ENCODE measurements at places on chromosomes 1 and 21.

GRCh38 chr21:46185716-46186115, 1.5 kb upstream of the SPATC1L start:
- DNase-seq = no peak

GRCh38 chr1:15283526-15283925, 36.5 kb downstream of the FHAD1 start:
- DNase-seq = no peak

- DNase-seq = no peak
These were observed 64.8 kb downstream of the RPE65 start for GRCh38 chr1:68384872-68385411.

- no peak for DNase-seq
These were observed 736 bp downstream of the KCNC4 start for GRCh38 chr1:110210604-110211495.

DNA sequence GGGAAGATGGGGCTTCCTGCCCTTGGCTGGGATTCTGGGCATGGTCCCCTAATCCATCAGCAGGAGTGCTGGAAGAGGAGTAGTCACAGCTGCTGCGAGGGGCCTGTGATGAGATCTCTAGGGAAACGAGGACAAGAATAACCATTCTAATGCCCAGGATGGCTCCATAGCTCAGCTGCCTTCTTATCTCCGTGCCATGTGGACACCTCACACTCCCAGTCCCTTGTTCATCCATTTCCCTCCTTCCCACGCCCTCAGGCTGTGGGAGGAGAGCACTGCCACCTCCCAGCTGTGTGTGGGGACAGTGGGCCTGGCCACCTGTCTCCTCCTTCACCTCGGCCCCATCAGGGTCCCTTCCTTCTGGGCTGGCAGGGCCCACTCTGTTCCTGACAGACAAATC, 16.1 kb upstream of the ETV3 start:
- DNase-seq = no peak

GRCh38 chr1:221148660-221149059, 269.4 kb downstream of the HLX start:
- no peak for DNase-seq

DNA sequence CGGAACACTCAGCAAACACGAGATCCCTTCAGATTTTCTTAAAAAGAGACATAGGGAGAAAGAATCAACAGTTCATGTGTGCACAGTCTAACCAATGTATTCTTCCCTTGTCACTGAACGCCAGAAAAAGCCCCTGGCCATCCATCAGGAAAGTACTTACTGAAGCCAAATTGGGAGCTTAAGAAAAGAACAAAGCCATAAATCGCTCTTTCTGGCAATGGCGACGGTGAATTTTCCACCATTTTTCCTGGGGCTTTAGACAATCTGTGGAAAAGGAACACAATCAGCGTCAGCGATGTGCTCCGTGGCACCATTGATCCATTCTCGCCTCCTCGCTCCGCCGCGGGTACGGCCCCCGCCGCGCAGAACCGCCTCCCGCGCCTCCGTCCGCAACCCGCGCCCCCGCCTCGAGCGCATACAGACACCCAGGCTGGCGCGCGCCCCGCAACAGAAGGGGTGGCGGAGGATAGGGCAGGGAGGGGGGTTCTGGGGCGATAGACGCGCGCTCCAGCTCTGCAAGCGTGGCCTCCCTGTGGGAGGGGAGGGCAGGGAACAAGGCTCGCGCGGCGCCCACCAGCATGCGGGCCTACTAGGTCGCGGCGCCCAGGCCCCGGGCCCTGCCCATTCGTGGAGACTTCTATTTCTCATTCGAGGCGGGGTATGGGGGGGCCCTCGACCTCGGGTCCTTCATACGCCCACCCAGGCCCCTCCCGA, 440 bp downstream of the PIGP start:
- peak; percentile 90 for DNase-seq

DNA sequence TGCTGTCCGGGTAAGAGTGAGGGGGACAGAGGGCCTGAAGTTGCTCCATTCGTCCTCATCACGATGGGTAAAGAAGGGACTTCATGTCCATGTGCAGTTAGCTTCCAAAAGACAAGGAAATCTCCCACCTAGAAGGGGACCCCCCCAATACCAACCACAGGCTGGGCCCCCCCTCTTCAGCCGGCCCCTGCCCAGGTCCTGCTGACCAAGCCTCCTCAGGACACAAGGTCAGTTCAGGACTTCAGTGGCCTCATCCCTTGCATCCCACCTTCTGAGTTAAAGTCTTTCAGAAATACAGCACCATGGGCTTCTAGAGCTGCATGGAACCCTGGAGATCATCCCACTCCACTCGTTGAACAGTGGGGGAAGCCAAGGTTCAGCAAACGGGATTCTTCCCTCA, 115.4 kb upstream of the ERG start:
- no peak for DNase-seq

DNA sequence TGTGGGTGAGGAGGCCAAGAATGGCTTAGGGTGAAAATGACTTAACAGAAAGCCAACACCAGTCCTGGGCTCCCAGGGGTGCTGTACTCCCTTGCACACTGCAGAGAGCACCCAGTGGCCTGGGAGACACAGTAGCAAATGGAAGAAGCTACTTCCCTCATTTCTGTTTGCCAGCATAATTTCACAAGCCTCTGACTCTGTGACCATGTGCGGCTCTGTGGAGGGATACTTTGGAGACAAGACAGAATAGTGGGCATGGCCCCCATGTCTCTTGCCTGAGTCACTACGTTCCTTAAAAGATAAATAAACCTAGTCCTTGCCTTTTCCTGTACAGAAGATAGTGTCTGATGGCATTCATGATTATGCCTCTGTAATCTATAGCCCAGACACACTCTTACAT, 38.1 kb downstream of the TRIM62 start:
- no peak for DNase-seq

DNA sequence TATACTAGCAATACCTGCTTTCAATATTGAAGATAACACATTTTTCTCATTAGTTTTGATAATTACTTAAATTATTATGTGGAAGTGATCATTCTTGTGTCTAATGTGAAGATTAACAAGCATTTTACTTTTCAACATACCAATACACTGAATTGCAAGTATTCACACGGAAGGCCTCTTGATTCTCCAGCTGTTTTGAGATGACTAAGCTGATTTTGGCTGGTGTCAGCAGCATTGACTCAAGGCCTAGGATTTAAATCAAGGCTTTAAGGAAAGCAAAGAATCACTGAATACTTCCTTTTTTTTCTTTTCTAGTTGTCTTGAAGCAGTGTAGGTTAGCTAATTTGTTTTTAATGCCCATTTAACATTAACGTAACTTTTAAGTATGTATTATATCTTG, 373.7 kb downstream of the SRGAP2C start:
- no peak for DNase-seq

DNA sequence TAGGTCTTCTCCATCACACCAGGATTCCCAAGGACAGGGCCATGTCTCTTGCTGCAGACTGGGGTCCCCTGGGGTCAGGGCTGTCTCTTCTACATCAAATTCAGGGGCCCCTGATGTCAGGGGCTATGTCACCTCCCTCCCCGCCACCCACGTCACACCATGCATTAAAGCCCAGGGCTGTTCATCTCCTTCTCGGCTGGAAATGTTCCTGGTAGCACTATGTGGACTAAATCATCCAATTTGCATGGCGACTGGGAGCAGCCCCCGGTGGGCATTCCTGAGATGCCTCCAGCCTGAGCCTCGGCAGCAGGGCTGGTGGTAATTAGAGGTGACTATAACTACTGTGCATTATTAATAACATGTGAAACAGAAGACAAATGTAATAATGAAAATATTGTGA, 151.7 kb upstream of the HMGB4 start:
- no peak for DNase-seq

GRCh38 chr1:18118078-18118477, 10.5 kb downstream of the IGSF21 start:
- DNase-seq = peak; percentile 9

DNA sequence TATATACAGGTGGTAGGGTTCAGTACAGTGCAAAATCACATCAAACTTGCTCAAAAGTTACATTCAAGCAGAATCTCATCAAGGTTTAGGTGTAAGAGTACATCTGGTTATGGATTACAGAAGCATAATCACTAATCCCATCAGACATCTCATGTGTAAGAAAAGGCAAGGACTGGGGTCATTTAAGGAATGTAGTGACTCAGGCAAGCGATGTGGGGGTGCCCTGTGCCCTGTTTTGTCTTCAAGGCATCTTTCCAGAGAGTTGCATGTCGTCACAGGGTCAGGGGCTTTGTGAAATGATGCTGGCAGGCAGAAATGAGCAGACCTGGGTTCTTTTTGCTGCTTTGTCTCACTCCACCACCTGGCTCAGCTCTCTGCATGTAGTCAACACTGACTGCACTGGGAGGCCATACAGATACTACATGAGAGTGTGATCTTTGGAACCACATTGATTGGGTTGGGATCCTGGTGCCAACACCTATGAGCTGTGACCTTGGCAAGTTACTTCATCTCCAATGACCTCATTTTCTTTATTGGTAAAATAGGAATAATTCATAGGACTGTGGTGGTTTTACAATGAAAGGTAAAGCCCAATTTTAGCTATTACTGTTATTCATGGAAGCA, 8.2 kb upstream of the HHIPL2 start:
- DNase-seq = no peak

DNA sequence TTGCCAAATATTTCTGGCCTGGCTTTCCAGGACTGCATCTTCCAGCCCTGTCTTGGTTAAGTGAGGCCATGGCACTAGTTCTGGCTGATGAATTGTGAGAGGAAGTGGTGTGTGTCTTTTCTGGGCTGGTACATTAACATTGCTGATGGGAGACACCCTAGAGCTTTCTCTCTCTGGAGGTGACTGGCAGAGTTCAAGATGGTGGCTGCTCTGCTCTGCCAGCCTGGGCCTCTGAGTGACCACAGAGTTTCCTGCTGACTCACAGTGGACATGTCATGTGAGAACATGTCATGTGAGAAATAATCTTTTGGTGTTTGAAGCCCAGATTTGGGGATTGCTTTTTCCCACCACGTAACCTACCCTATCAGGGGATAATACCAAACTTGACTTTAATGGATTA, 218.0 kb upstream of the KIAA0040 start:
- DNase-seq = no peak

- no peak for DNase-seq
These were observed 5.9 kb upstream of the KIF26B start for GRCh38 chr1:245148861-245149260.

- DNase-seq = no peak
These were observed 215.9 kb upstream of the RRP15 start for GRCh38 chr1:218069180-218069579.

GRCh38 chr1:38064197-38064903, 17.8 kb upstream of the POU3F1 start:
- DNase-seq = no peak

- no peak for DNase-seq
These were observed 1.7 kb downstream of the BACE2 start for GRCh38 chr21:41169701-41170100.

- DNase-seq = no peak
These were observed 7.4 kb downstream of the SLC30A2 start for GRCh38 chr1:26038477-26038876.

DNA sequence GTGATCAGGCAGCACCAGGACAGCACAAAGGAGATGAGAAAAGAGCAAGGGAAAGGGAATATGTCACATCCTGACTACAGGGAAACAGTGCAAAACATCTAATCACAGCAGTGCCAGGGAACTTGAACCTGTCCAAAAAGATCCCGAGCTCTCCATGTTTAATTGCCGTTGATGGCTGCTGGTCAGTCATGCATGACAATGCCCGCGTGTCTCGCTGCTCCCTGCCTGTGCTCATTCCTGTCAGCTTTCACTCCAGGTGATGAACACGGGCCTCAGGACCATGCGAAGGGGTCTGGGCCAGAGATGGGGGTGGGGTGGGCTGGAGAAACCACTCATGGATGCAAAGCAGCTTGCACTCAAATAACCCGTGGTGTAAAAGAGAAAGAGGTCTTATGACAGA, 287.0 kb downstream of the GPATCH2 start:
- no peak for DNase-seq
